MCF 10A (cell line): ENCODE measurements at places on chromosomes 6 and 20.
A peak's percentile ranks its signal among the peaks of the same experiment; 100 is the strongest.

- no peak for DNase-seq
These were observed 19.5 kb downstream of the PANK2 start for GRCh38 chr20:3908667-3909066.

GRCh38 chr6:106979435-106979884 lies 4.9 kb upstream of the CD24 start:
- DNase-seq = peak; percentile 85

GRCh38 chr6:57432157-57432556 lies 114.7 kb downstream of the PRIM2 start:
- peak; percentile 45 for DNase-seq

GRCh38 chr6:136180704-136181511 lies 69.2 kb downstream of the MTFR2 start:
- no peak for DNase-seq

DNA sequence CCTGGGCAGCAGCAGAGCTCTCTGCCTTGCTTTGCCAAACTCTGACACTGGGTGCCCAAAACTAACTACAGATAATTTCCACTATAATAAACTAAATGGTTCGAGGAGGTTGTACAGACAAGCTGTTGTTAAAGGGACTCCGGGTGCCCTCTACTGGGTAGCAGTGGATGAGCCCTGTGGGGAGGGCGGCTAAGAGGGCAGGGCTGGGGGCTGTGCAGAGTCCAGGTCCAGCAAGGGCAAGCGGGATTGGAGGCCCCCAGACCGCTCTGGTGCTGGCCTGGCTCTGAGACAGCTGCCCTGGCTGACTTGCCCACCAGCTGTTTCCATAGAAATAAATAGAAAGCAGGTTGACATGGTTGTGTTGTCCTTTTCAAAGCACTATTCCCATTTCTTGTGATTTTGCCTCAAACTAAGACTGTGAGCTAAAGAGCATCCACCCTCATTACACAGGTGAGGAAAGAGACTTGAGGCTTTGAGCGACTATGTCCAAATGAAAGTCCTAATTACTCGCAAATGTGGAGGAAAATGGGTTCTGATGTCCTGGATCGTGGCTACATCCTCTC lies 167.6 kb upstream of the CST7 start:
- DNase-seq = peak; percentile 26

DNA sequence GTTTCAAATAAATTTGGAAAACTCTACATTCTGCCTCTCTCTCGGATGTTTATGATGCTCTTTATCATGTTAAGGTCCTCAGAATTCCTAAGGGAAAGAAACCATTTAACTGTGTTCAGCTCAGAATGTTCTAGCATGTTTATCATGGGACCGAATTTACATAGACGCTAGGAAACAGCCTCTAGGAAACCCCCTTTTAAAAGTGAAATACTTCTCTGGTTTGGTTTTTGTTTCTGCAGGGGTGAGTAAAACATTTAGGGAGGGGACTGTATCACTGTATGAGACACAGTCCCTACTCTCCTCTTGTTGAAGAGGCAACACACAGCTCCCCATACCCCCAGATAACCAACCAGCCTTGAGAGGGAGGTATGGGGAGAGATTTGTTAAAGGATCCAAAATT lies 267.6 kb upstream of the SUPT3H start:
- no peak for DNase-seq

- DNase-seq = peak; percentile 63
These were observed 995 bp downstream of the ZFP64 start for GRCh38 chr20:52190437-52191131.

DNA sequence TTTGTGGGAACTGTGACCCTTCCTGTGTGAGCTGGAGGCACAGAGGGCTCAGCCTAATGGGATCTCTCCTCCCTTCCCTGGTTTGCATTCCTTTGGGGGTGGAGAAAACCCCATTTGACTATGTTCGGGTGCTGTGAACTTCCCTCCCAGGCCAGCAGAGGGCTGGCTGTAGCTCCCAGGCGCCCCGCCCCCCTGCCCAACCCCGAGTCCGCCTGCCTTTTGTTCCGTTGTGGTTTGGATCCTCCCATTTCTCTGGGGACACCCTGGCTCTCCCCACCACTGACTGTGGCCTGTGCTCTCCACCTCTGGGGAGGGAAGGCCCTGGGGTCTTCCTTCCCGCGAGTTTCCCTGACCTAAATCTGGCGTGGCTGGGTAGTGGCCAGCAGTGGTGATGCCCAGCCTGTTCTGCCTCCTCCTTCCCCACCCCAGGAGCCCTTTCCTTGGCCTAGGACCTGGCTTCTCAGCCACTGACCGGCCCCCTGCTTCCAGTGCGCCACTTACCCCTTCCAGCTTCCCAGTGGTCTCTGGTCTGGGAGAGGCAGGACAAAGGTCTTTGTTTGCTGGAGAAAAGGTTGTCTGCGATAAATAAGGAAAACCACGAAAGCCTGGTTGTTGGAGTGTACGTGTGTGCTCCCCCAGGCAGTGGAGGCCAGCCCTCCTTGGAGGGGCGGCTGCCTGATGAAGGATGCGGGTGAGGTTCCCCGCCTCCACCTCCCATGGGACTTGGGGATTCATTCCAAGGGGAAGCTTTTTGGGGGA lies 4.9 kb downstream of the VEGFA start:
- DNase-seq = peak; percentile 73

GRCh38 chr6:143221698-143222097 lies 161.0 kb downstream of the AIG1 start:
- DNase-seq = no peak

- DNase-seq = no peak
These were observed 24.5 kb downstream of the SLC13A3 start for GRCh38 chr20:46626758-46627157.

- no peak for DNase-seq
These were observed 48.1 kb downstream of the TBC1D7 start for GRCh38 chr6:13280254-13280653.

GRCh38 chr6:133033263-133033662 lies 207.9 kb upstream of the EYA4 start:
- no peak for DNase-seq

DNA sequence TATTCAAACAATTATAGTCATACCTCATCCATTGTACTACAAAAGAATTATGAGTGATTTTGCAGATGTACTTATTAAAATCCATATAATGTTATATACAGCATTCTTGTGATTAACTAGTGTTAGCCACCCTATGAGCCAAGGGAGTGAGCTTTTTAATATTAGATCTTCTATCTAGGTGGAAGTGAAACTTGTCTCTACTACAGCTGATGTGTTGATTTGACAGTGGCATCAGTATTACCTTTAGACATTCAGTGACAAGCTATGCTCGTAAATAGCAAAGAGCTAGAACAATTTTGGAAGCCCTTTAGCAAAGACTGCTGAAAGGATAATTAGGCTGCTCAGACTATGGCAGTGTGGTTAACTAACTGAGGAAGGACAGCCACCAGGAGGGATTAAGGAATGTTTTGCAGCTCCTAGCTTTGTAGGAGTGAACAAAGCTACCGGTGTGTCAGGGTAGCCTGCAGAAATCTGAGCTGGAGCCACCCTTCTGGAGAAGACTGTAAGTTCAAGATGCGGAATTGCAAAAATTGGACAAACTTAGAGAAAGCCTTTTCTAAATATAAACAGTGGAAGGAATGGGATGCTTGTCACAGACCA lies 73.7 kb downstream of the AFG1L start:
- DNase-seq = no peak

GRCh38 chr20:20253744-20254330 lies 114.1 kb upstream of the INSM1 start:
- DNase-seq = no peak

DNA sequence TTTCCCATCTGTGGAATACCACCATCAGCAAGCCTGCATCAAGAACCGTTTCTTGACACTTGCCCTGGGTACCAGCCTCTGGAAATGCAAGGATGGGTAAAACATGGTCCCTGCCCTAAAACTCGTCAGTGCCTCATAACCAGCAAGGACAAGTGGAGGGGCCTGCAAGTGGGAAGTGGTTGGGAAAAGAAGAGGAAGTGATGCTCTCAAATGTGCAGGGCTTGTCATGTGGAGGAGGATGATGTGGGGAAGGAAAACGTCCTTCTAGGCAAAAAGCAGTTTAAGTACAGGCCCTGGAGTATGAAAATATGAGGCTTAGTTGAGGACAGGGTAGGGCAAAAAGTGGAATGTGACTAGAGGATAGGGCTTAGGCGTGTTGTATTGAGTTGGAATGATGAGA lies 19.0 kb downstream of the RREB1 start:
- no peak for DNase-seq

DNA sequence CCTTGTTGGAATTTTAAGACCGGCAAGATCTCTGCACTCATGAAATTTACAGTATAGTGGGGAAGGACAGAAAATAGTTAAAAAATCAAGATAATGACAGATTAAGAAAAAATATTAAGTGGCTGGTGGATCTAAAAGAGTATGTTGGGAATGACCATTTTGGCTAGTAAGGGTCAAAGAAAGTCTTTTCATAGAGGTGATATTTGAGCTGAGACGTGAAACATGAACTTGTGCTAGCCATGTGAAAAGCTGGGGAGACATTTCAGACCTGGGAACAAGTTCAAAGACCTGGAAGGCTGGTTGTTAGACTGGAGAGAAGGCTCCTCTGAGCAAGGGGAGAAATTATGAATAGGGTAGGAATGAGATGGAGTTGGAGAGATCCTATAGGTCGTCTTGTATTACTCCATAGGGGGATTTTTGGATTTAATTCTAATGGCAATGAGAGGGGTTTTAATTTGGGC lies 4.7 kb downstream of the BICRAL start:
- no peak for DNase-seq

GRCh38 chr6:157020398-157020797 lies 243.2 kb downstream of the ARID1B start:
- DNase-seq = no peak

GRCh38 chr6:42745083-42745639 lies 742 bp downstream of the TBCC start:
- no peak for DNase-seq

- DNase-seq = peak; percentile 26
These were observed 36.2 kb downstream of the RSPO4 start for GRCh38 chr20:965956-966355.

GRCh38 chr6:73612611-73613010 lies 41.2 kb downstream of the SLC17A5 start:
- DNase-seq = no peak

- peak; percentile 65 for DNase-seq
These were observed 3.1 kb downstream of the STXBP5 start for GRCh38 chr6:147207351-147207750.

DNA sequence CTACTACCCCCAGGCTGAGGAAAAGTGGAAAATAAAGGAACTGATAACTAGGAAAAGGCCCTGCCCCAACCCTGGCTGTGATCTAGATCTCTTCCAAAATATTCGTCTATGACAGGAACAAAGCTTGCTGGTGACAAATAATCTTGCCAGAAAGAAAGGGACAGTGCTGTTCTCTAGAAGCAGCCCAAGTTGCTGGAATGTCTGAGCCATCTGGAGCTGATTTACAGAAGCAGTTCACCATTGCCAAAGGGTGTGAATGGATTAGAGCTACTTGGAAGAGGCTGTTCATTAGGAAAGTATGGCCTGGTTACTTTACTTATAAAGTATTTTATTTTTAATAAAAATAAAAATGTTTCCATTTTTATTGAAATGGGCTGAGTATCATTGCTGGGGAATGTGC lies 146.3 kb downstream of the EPM2A start:
- DNase-seq = no peak

- peak; percentile 73 for DNase-seq
These were observed 208.8 kb downstream of the RNF144B start for GRCh38 chr6:18595774-18596530.

- no peak for DNase-seq
These were observed 40.5 kb downstream of the CFAP61 start for GRCh38 chr20:20092827-20093226.

- no peak for DNase-seq
These were observed 6.9 kb downstream of the VGLL2 start for GRCh38 chr6:117272032-117272866.

DNA sequence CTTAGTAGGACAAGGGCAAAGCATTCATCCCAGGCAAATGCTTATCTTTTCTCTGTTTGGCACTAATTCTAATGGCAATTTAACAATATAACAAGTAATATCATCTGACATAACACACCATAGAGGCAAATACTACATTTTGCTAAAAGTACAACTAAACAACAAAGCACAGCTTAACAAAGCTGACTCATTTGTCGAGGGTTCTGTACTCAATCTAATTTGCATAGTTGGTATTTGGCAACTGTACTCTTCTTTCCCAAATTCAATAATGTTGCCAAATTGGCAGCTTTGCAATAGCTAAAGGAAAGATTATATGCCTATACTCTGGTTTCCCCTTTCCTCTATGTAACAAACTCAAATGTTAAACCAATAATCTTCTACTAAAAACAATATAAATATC lies 461.0 kb downstream of the PKHD1 start:
- DNase-seq = peak; percentile 68

- DNase-seq = peak; percentile 90
These were observed 230.5 kb downstream of the ZMYND8 start for GRCh38 chr20:47125758-47126591.

GRCh38 chr20:18057101-18057993 lies at the start of gene OVOL2:
OVOL2 (minus strand) TSS chr20:18057916; CDS start chr20:18057634, 282 bp downstream.
- peak; percentile 51 for DNase-seq

GRCh38 chr20:19713822-19714578 lies 44.1 kb upstream of the RIN2 start:
- DNase-seq = no peak

- no peak for DNase-seq
These were observed 6.5 kb upstream of the LY6G5C start for GRCh38 chr6:31687321-31687720.

DNA sequence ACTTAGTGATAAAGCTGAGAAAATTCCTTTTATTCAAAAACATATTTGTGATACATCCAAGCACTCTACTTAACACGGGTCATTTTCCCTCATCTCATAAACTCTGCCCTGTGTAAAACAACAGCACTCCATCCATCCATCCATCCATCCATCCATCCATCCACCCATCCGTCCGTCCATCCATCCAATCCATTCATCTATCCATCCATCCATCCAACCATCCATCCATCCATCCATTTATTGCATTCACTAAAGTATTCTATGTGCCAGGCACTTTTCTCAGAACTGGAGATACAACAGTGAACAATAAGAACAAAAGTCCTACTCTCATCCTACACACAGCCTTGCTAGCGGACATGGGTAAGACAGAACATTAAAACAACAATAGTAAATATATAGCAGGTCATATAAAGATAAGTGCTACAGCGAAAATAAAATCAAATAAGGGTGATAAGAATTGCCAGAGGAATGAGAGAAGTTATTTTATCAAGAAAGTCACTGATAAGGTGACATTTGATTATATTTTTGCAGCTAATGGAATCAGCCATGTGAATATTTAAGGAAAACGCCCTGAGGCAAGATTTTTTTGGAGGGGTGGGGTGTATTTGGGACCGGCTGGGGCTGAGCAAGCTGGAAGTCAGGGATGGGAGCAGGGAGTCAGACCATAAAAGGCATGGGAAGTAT lies 78.2 kb downstream of the ADAT2 start:
- no peak for DNase-seq

DNA sequence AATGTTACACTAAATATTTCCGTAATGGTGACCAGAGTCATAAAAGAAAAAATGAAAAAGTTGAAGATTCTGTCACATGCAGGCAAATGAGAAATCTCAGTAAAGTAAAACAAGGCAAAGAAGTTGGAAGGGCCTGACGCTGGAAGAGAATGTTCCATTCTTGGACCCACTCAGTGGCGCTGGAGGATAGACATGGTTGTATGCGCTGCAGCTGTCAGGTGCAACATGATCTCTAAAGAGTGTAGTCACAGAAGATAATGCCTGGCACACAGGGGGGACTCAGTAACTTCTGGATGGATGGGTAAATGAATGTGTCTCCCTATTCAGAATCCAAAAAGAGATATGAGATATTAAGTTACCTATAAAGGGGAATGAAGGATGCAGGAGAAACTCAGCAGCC lies 116.3 kb downstream of the FAXC start:
- no peak for DNase-seq

GRCh38 chr6:107668743-107669474 lies 155.2 kb downstream of the SCML4 start:
- no peak for DNase-seq

- peak; percentile 99 for DNase-seq
These were observed 204.9 kb downstream of the FOXA2 start for GRCh38 chr20:22379472-22379871.
